ENCODE measurements at places on chromosomes 12 and 14. TPM values are rescaled to one million over a fixed set of nuclear protein-coding genes. Genes with fewer than 3 reads are reported as not detected.

SLC7A7 gene
- 8.3 TPM for total RNA-seq

RIN3 gene
- total RNA-seq = 7.7 TPM

KLRG1 gene
- total RNA-seq = 0.68 TPM

MORN3 gene
- not detected for total RNA-seq

LRFN5 gene
- not detected for total RNA-seq

MIP gene
- total RNA-seq = not detected

MYL2 gene
- total RNA-seq = 0.34 TPM

DNA sequence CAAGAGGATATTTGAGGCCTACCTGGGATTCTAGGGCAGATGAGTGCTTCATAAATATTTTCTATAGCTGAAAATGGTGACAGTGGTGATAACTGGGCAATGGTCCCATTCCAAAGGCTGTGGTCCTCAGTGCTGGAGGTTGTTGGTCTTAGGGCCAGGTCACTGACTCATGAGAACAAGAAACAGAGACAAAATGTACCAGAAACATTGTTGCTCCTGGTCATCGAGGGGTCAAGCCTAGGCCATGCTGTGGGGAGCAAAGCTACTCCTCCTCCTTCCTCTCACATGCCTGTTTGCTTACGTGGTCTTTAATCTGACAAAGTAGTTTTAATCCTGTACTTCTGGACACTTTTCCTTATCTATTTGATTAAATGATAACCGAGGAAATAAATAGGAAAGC, 33.8 kb downstream of the ERG28 start:
- DNase-seq = no peak

- DNase-seq = no peak
Observed at GRCh38 chr12:110005319-110005973, 6.2 kb downstream of the ANKRD13A start.

DNA sequence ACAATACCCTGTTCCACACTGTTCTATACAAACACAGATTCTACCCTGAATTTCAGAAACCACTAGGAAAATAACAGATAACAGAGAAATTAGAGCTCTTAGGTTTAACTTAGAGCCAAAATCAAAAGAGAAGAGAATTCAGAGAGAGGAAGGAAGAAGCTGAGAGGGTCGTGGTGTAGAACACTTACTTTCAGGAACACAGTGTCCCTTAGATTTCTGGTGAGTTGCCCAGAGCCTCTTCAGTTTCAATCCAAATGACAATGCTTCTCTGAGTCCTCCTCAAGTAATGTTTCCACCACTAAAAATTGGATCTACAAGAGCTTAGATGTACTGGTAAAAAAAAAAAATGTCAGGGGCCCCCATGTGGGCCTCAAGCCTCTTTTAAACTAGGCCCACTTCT, 2.6 kb downstream of the YAF2 start:
- DNase-seq = no peak

- DNase-seq = no peak
Observed at GRCh38 chr12:100666588-100666987, 93.1 kb downstream of the GAS2L3 start.

- DNase-seq = no peak
Observed at GRCh38 chr14:97153527-97153926, 356.3 kb downstream of the VRK1 start.

- no peak for DNase-seq
Observed at GRCh38 chr12:67929384-67929772, 59.9 kb upstream of the IFNG-AS1 start.

GRCh38 chr14:53929871-53930715, 26.5 kb downstream of the BMP4 start:
- DNase-seq = no peak

DNA sequence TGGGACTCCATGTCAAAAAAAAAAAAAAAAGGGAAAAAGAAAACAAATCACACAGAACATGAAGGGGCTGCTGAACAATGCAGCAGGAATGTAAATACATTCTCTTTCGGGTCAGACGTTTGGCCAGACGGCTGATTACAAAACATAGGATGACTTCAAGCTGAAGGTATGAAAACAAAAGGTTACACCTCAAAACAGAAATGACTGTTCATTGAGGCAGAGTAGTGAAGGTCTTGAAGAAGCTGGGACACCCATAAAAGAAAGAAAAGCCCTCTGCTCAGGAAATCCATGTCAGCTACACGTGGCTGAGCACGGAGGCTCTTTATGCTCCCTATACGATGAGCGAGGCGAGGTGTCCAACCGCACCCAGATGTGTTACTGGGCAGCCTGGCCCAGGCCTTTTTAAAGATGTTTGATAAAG, 37.7 kb downstream of the FGD4 start:
- DNase-seq = peak; percentile 84

- DNase-seq = no peak
Observed at GRCh38 chr12:123546281-123546680, 12.8 kb upstream of the RILPL1 start.

DNA sequence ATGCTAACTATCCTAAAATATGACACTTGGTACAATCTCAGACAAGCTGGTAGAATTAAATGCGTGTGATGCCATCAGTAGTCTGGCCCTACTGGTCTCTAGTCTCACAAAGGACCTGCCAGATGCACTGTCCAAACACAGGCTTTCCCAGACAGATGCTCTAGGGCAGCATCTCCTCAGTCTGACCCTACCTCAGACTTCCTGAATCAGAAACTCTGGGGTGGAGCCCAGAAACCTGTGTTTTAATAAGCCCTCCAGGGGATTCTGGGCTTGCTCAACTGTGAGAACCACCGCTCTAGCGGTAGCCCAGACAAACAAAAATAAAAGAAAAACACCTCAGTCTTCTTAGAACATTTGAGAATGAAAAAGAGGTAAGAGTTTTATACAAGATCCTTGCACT, 48.0 kb downstream of the BDKRB1 start:
- no peak for DNase-seq

GRCh38 chr12:69239352-69239921, at the start of gene CPSF6:
TSS of gene CPSF6 (plus strand) at chr12:69239569. CDS start at chr12:69239647, 78 bp downstream.
- peak; percentile 96 for DNase-seq

DNA sequence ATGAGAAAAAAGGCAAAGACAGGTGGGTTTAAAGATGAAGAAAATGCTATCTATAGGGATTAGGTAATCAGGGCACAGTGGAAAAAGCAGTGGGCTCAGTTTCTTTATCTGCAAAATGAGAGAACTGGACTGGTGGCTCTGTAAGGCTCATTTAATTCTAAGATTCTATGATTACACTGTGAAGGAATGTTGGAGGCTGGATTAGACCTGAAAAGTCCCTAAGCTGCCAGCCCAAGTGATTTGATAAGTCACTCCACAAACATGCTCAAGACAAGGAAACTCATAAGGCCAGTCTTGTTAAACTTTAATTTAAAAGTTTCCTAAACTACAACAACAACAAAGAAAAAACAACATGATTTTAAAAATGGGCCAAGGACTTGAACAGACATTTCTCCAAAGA, 75.1 kb downstream of the DCAF5 start:
- DNase-seq = peak; percentile 72
